Gastroesophageal sphincter (tissue), 4 donors: ENCODE measurements at places on chromosomes 6 and 20.

DNA sequence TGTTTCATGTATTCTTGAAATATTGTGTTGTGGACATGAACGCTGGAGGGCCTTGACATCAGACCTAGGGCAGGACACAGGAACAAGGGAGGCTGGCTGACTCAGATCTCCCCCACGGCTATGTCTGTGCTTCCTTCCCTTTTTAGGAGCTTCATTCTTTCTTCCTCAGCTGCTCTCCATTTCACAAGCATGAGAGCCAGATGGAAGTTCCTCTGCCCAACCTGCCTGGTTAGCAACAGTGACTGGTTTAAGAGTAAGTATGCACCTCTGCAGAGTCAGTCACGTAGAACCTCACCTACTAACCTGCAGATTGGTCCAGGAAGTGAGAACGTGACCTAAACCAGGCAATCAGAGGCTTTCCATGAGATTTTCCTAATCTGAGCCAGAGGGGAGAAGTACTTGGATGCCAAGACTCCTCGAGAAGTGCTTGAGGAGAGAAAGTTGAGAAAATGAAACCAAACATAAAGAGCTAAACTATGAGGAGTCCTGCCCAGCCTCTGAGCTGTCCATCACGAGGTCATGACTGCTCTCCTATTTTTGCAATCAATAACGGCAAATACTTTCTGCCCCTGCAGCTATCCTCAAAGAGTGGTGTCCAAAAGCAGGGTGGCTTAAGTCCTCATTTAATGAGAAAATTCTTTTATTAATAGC, 465.2 kb upstream of the CITED2 start:
- ATAC-seq = peak; percentile 77

DNA sequence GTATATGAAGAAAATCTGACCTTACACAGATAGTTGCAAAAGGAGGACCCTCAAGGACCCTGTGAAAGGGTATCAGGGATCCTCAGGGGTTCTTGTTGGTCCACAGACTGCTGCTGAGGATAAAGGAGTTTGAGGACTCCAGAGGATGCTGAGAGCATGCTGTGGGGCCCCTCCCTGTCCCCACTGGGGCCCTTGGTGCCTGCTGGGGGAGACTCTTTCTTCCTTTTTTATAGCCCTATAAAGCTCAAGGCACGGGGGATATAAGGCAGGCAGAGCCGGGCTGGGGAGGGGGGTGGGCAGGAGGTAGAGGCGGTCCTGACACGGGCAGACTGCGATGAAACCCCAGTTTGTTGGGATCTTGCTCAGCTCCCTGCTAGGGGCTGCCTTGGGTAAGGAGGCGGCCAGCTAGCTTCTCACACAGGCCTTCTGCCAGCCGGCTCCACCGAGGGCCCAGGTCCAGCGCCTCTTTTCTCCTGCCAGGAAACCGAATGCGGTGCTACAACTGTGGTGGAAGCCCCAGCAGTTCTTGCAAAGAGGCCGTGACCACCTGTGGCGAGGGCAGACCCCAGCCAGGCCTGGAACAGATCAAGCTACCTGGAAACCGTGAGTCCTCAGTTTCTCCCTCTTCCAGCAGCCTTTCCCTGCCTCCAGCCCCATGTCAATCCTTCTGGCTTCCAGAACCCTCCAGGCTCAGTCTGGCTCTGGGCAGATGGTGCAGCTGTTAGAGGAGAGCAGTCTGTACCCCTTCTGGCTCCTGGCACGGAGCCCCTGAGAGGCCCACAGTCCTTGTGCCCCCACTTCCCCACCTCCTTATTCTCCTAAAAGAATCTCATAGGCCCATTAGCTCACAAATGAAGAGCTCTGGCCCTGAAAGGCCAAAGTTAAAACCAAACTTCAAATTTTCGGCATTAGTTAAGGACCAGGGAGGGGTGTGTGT, at the start of gene LY6G6D:
TSS of gene LY6G6D (plus strand) at position 327 of the 937 bp plus-strand sequence. CDS start at position 335, 8 bp downstream.
- no peak for ATAC-seq

DNA sequence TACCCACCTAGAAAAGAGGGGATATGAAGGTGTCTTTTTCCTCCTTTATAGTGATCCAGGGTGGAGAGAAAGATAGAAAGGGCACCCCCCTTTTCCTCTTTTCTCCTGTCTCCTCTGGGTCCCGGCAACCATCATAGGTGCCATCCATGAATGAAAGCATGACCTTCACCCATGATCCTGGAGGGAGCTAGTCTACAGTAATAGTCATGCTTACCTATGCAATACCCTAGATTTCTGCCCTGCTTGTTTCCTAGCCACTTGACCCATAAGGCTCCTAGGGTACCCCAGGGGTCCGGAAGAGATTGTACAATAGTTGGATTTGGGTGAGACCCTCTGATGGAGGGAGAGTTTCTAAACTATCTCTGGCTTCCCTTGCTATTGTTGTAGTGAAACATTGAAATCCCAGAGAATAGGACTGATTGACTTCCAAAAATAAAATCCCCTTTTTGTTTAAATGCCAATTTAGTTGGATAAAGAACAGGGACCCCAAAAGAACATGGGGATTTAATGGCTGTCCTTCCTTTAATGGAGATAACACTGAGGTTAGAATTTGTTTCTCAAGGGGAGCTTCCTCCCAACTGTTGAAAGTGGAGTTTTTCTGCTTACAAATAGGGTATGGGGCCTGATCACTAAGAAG, 366.8 kb upstream of the KHDRBS2 start:
- ATAC-seq = no peak

DNA sequence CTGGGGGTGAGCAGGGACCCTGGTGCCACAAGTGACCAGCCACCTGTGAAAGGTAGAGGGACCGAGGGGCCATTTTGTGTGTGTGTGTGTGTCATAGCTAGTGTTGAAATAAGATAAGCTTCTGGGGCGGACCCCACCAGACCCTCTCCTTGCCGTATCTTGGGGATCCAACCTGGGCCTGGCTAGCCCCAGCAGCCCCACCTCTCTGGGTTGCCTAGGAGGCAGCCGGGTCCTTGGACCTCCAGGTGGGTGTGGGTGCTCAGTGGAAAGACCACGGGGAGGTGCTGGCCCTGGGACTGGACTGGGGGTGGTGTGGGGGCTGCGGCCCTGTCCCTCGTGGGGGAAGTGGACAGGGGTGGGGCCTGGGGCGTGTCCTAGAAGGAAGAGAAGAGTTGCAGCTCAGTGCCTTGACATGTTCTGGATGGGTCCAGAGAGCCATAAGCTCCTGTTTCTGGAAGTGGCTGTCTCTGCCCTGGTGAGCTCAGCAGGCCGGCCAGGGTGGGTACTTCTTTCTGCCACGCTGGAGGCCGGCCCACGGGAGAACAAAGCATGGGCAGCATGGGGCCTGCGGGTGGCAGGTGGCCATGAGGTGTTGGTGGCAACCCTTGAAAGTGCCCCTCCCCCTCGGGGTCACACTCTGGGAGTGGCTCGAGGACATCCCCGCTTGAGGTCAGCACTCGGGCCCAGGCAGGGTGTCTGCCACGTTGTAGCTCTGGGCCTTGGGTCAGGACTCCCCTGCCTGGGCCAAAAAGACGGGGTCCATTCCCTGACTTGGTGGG, 8.4 kb downstream of the RBBP8NL start:
- ATAC-seq = no peak

GRCh38 chr6:9272671-9273070, 837.3 kb upstream of the SLC35B3 start:
- no peak for ATAC-seq

DNA sequence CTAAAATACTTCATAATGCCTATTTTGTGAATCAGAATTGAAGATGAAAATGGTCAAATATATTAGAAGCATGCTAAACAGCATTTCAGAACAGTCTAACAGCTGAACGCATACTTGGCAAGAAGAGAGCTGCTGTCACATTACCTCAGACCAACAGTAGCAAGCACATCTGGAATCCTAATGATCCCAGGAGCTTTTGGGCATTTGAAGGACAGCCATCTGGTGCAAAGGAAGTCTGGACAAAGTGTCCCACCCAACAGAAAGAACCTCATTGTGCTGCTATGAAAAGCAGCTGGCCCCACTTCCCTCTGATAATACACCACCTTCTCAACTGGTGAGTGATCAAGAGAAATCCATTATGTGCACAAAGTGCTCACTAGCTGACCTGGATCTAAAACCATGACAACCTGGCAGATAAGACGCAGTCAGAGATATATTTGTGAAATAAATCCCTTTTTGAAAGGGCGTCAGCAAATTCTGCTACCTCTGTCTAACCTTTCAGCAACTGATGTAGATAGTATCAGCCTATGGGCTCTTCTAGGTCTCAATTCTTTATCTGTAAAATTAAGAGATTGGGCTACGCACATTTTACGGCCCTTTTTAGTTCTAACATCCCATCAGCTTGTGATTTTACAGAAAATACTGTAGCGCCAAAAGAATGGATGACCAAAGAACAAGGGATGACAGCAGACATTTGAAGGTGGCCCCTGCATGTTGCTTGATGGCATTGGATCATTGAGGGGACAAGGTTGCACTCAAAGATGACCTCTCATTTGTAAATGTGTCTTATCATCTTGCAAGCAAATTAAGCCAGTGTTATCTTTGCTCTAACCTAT, 78.7 kb downstream of the SGK1 start:
- ATAC-seq = no peak

DNA sequence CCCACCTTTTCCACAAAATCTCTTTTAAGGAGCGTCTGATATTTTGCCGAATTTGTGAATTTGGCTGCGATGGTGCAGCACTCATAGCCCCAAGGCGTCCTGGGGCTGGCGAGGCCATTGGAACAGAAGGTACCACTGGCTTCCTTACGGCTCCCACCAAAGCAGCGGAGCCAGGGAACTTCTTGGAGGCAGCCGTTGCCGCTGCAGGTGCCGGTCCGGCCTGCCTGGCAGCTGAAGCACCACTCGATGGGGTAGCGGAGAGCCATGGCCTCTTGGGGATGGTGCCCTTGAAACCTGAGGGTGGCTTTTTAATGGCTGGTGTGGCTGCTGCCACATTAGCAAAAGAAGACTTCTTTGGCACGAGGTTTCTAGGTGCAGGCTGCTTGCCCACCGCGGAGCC, 29.8 kb downstream of the DIDO1 start:
- no peak for ATAC-seq

DNA sequence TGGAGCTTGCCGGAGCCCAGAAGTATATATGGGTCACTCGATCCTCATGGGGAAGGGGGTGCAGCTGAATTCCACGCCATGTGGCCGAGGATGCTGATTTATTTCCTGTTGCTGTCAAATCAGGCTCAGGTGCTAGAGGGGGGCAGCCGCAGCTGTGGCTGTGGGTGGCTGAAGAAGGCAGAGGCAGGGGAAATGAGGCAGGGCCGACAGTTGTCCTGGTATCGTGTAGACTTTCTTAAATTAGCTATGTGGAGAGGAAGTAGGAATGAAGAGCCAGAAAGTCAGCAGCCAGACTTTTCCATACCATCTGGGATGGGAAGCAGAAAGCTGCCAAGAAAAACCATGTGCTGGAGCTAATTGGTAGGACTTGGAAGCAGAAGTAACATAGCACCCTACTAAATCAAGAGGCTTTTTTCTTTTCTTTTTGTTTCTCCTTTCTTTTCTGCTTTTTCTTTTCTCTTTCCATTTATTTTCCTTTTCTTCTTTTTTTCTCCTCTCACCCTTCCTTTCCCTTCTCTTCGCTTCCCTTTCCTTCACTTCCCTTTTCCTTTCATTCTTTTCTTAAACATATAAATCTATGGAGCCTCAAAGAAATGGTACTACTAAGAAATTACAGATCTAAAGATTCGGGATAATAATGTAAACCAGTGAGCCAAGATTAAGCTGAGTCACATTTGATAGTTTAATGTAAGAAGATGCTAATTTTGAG, 90.6 kb upstream of the CD83 start:
- ATAC-seq = no peak

DNA sequence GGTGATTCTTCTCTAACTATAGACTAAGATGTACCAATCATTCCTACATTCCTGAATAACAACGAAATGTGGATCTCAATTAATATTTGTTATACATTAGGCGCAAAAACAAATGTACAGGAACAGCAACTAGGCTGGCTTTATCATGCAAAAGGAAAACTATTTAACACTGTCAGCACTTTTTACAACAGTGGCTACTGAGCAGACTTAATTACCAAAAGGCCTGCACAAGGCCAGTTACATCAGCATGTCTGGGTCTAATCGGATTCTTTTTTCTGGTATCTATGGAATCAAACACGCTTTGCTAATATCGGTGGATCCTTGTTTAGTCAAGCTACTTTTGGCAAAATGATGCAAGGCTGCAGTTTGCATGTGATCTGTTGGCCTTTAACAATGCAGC, 176.5 kb downstream of the UBE3D start:
- ATAC-seq = no peak
